Vagina (tissue), 2 donors: ENCODE measurements at places on chromosomes 7 and 10.

DNA sequence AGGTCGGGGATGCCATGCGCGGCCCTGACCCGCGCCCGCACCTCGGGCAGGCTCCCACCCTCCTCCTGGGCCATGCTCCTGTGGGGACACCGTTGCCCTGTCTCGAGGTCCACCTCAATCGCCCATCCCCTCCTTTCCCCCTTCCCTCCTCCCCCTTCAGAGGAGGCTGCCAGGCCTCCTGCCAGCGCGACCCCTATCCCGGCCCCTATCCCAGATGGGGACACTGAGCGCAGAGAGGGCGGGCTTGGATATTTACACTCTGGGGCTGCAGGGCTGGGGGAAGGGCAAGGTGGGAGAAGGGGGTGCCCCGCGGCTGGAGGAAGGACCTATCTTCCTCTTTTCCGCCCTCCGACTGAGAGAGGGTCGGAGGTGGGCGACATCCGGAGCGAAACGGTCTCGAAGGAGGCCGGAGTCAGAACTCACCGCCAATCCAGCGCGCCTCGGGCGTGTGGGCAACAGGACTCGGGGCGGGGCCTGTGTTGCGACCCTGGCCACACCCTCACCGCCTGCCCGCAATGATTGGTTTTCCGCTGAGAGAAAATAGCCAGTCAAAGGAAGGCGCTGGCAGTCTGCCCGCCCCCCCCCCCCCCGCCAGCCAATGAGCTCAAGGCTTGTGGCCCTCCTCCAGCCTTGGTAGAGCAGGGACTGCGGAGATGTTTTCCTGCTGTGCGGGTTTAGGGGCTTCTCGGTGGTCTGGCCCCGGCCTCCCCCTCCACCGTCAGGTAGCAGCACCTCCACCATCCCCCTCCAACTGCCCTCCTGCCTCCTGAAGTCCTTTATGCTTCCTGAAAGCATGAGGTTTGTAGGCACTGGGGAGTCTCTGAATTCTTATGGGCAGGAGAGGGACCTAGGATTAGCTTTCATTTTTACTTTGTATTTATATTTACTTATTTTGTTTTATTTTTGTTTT lies at the start of gene METTL27:
METTL27 (minus strand) TSS at position 450 of the 910 bp plus-strand sequence; CDS start at position 74, 376 bp downstream.
- DNase-seq: no peak

- no peak for DNase-seq
Measured at GRCh38 chr7:69504733-69505420, 93.4 kb upstream of the AUTS2 start.

DNA sequence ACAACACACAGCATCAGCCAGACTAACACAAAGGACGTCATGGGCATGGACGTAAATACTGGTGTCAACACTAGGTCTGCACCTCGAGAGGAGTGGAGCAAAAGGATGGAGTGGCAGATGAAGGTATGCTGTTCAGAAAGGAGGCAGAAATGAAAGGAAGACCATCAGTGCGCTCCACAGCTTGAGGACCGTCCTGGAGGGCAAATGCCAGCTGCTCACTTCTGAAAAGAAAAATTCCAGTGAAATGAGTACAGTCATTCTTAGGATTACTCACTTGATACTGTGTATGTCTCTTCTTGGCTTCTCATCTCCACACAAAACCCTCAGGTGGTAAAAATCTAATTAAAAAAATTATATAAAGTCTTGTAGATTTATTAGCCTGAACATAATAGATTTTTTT lies 44.8 kb downstream of the EGFR start:
- DNase-seq: peak; percentile 16

- DNase-seq: no peak
Measured at GRCh38 chr10:31657434-31657872, 271.2 kb downstream of the ARHGAP12 start.

GRCh38 chr10:121522831-121523230 lies 75.4 kb downstream of the FGFR2 start:
- DNase-seq: no peak

DNA sequence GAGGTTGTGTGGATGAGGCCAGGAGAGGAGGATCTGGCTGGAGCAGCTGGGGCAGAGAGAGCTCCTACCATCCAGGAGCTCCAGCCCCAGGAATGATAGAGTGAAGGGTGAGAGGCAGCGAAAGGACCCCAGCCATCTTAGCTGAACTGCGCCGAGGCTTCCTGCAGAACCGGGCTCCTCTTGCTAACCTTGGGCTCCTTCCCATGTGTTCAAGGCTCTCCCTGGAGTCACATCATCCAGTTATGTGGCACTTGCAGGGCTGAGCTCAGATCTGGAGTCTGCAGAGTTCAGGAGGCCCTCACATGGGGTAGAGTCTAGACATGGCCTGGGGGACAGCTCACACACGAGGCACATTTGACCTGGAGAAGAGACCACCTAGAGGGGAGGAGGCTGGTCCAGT lies 225.0 kb upstream of the ZNF32 start:
- peak; percentile 85 for DNase-seq

DNA sequence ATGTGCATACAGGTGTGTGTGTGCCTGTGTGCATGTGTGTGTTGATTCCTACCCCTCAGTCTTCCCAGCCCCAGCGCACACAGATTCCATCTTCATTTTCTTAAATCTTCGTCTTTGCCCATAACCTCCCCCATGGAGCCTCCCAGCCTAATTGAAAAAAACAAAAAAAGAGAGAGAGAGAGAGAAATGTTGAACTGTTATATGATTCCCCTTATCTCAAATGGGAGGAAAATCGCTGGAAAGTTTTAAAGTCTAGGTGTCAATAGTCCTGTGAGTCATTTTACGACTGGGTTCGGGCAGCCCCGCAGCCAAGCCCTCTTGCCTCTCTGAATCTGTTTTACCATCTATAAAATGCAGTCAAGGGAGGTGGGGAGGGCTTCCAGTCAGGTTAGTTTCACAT lies 60.9 kb downstream of the SPOCK2 start:
- no peak for DNase-seq

DNA sequence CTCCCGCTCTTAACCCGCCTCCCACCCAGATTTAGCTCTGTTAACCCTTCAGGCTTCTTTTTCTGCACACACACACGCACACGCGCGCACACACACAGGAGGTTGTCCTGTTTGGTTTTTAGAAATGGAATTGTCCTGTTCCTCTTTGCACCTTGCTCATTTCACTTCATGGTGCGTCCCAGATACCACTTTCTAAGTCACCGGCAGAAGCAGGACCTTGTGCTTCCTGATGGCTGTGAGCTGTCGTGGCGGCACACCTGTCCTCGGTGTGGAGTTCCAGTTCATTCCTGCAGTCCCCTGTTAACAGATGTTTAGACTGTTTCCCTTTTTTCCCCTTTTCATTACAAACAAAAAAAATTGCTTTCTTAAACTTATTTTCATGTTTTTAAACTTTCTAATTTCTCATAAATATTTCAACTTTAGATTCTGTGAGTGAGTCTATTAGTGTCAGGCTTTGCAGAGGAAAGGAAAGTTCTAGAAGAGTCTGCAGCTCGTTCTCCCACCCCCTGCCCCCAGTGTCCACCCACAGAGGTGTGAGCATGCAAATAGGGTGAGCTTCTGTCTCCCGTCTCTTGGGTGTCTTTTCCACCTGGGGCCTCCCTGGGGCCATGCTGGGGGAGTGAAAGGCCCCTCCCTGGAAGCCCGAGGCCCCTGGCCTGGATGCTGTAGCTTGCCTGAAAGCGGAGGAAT lies 85.5 kb downstream of the LHPP start:
- DNase-seq: no peak

DNA sequence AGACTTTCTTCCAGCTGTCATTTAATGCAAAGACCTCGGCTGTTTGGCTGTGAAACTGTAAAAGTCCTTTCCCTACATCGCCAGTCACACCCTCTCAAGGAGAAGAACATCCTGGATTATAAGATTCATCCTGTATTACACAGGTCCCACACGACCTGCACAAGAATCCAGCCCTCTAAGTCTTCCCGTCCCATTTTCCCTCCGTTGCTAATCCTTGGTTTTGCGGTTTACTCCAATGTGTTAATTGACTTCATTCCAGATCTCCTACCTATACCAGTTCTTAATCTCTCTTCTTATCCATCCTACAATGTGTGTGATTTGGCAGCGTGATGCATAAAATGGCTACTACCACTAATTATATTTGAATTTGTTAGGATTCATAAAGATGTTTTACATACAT lies 110.4 kb downstream of the COL28A1 start:
- no peak for DNase-seq

DNA sequence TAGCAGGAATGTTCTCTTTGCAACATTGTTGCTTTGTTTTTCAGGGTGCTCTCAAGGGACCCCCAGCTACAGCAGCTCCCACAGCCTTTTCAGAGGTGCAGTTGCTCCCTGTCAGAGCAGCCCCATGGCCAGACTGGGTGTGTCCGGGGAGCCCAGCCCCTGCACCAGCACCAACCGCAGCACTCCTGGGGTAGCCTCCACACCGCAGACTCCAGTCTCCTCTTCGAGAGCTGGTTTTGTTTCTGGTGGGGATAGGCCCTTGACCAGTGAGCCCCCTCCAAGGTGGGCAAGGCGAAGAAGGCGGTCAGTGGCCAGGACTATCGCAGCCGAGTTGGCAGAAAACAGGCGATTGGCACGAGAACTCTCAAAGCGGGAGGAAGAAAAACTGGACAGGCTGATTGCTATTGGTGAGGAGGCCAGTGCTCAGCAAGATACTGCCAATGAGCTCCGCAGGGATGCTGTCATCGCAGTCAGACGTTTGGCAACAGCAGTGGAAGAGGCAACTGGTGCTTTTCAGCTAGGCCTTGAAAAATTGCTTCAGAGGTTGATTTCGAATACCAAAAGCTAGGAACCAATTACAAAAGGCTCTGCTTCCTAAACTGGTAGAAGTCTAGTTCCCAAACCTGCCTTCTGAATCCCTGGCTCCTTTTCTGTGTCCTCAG lies 5.4 kb downstream of the HSPA14 start:
- no peak for DNase-seq

GRCh38 chr7:23385140-23385539 lies 85.2 kb downstream of the IGF2BP3 start:
- DNase-seq: no peak

- no peak for DNase-seq
Measured at GRCh38 chr10:58016614-58017013, 251.1 kb downstream of the IPMK start.

DNA sequence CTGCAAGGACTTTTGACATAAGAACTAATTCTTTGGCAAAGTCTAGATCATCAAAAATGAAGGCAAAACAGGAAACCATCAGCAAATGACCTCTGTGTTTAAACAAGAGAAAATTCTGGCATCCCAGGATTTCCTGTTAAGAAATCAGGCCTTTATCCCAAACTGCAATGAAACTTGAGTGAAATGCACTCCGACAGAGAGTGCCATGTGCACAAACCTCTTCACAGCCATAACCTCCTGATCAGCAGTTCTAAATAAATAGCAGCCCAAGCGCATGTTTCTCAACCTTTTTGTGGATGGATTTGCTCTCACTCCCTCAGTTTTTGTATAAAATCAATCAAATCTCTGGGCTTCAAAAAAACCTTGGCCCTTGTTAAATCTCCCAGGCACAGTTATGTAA lies 107.7 kb upstream of the EEPD1 start:
- DNase-seq: no peak

DNA sequence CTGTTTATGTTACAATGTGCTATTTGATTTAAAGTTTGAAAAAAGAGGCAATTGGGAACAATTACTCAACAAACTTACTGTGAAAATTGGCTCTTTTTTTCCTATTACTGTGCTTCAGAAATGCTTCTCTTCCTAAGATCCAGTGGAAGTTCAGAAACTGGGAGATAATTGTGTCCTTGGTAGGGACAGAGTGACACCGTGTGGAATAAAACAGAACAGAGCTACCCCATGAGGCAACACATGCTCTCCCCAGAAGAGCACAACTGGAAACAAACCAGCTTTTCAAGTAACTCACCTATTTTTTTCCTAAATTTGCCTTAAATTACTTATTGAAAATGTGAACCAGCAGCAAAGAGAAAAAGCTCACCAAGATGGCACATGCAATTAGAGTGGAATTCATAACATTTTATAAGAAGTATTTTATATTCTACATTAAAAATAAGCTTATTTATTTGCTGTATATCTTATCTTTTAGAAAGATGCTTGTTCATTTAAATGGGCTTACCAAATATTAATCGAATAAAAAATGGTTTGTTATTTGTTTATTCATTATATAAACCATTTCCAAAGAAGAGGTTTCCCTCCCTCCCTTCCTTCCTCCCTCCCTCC lies 346.1 kb upstream of the ANKRD30A start:
- no peak for DNase-seq

DNA sequence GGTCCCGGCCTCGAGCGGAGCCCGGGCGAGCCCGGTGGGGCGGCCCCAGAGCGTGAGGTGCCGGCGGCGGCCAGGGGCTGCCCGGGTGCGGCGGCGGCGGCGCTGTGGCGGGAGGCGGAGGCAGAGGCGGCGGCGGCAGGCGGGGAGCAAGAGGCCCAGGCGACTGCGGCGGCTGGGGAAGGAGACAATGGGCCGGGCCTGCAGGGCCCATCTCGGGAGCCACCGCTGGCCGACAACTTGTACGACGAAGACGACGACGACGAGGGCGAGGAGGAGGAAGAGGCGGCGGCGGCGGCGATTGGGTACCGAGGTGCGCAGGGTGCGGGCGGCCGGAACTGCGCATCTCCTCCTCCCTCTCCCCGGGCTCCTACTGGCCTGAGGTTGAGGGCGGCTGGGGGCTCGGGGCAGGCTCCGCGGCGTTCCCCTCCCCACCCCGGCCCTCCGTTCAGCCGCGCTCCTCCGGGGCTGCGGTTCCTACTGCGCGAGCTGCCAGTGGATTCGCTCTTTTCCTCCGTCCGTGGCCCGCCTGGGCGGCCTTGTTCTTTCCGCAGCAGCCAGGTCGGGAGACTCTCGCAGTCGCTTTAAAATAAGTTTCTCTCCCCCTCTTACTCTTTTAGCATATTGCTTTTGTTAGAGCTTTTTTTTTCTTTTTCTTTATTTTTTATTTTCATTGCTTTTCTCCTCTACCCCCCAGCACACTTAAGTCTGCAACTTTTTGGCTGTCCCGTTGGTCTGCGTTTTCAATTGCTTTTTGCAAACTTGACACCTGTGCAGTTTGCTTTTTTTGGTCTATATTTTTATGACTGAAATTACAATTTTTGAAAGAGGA lies 600 bp downstream of the SIRT1 start:
- DNase-seq: no peak

DNA sequence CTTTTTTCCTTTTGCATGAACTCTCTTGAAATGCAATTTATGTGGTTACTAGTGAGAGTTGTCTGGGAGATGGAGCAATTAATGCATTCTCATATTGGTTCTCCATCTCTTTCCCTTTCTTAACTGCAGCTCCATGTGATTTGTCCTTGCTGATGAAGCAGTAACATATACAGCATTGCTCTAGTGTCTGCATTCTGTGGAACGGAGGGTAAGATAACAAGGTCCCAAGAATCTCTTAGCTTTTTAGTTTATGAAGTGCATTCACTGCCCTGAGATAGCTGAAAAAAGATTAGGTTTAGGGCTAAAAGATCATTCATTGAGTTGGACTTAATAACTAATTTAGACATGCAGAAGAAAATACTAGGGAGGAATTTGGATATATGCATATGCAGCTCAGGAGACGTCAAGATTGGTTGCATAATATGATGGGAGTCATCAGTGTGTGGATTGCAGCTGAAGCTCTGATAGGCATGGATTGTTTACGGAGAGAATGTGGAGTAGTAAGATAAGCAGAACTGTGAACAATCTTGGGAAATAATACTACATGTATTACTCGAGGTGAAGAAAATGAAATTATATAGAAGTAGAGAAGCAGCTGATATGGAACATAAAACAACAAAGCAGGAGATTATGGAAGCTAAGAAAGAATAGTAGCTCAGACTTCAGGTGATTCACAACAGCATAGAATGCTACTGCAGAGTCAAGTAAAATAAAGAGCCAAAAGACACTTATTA lies 404.7 kb downstream of the ARL4A start:
- DNase-seq: no peak
